ENCODE measurements at places on chromosomes 4 and X. TPM values are rescaled to one million over a fixed set of nuclear protein-coding genes. Genes with fewer than 3 reads are reported as not detected.

- no peak overlapping the region for H3K27ac ChIP-seq
- peaks cover 35% of the 10 kb centered on the region for H3K27me3 ChIP-seq
- H3K4me1 ChIP-seq: no peaks in the 10 kb centered on the region
- no peak for DNase-seq
Measured at GRCh38 chrX:120318411-120318810, 7.2 kb upstream of the TMEM255A start.

DNA sequence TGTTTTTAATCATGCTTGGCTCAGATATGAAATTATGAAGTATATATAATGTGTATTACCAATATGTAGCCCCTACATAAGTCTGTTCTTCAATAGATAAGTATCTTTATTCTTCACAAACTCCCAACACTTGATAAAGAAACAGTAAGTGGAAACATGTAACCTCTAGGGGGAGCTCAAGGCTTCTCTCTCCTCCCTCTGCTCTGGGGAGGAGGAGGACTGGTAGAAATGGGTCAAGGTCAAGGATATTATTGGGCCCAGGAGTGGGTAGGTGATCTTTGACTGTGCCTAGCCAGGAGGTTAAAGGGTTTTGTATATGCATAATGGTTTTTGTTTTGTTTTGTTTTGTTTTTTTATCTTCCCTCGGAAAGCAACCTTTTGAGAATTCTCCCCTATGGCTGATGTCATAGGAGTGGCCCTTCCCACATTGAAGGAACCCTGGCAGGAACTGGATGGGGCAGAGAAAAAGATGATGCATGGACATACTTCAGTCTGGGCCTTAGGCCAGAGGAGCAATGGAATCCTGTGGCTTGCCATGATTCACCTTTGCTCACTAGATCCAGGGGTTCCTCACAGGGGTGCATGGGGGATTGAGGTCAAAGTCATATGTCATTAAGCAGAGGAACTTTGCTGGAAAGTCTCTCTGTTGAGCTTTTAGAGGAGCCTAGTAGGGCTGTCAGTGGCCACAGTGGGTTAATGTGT, 460.3 kb downstream of the MID1IP1 start:
- no peaks in the 10 kb centered on the region for H3K36me3 ChIP-seq
- H3K27ac ChIP-seq: no peak overlapping the region
- H3K4me1 ChIP-seq: no peaks in the 10 kb centered on the region
- H3K4me3 ChIP-seq: no peak overlapping the region

GRCh38 chr4:110854021-110854678, 231.3 kb upstream of the PITX2 start:
- H3K4me3 ChIP-seq: no peak overlapping the region
- no peaks in the 10 kb centered on the region for H3K27me3 ChIP-seq
- H3K4me1 ChIP-seq: no peaks in the 10 kb centered on the region
- no peak for DNase-seq
- no peak overlapping the region for H3K27ac ChIP-seq
- H3K36me3 ChIP-seq: no peaks in the 10 kb centered on the region

- no peak for DNase-seq
- no peaks in the 10 kb centered on the region for H3K36me3 ChIP-seq
- peak overlapping the region; percentile 48 for H3K4me3 ChIP-seq
- H3K27ac ChIP-seq: no peak overlapping the region
- H3K27me3 ChIP-seq: no peaks in the 10 kb centered on the region
Measured at GRCh38 chr4:54658252-54659093, 716 bp downstream of the KIT start.

- H3K27me3 ChIP-seq: no peaks in the 10 kb centered on the region
- no peaks in the 10 kb centered on the region for H3K36me3 ChIP-seq
- no peak for DNase-seq
- H3K4me3 ChIP-seq: no peak overlapping the region
- H3K27ac ChIP-seq: no peak overlapping the region
Measured at GRCh38 chrX:19331831-19332230, 11.9 kb upstream of the PDHA1 start.

DNA sequence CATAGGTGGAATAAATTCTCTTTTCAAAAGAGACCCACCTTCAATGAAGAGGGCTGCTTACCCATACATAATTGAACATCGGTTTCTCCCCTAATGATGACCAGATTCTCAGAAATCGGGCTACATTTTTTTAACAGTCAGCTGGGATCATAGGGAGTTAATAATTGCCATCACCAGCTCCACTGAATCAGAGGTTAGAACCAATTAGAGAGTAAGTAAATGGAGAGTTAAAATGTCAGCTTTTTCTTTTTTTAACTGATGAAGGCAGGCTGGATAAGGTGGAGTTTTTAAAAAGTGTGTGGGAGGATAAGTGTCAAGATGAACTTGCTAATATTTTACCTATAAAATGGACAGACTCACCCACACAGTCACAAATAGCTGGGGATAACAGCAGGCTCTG, 584.5 kb upstream of the NR3C2 start:
- no peak for DNase-seq
- no peaks in the 10 kb centered on the region for H3K36me3 ChIP-seq
- H3K4me3 ChIP-seq: no peak overlapping the region
- H3K27me3 ChIP-seq: no peaks in the 10 kb centered on the region
- no peaks in the 10 kb centered on the region for H3K4me1 ChIP-seq

DNA sequence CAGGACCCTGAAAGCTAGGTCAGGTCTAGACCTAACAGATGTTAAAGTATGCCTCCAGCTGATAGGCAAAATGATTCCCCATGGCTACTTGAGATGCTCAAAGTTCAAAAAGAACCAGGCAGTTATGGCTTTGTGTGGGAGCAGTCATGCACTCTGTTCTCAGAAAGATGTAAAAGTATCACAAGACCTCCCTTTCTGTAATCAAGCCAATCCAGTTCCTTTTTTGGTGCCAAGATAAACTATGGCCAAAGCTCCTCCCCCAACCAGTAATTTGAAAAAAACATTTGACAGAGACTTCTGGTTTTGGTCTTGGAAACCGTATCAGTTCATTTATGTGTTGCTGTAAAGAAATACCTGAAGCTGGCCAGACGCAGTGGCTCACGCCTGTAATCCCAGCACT, 340.9 kb downstream of the CHIC1 start:
- H3K36me3 ChIP-seq: no peaks in the 10 kb centered on the region
- no peak overlapping the region for H3K27ac ChIP-seq
- no peaks in the 10 kb centered on the region for H3K4me1 ChIP-seq
- no peak for DNase-seq
- H3K4me3 ChIP-seq: no peak overlapping the region
- no peaks in the 10 kb centered on the region for H3K27me3 ChIP-seq

GRCh38 chr4:61220556-61220955, 20.4 kb downstream of the ADGRL3 start:
- no peak for DNase-seq
- no peak overlapping the region for H3K27ac ChIP-seq
- H3K27me3 ChIP-seq: no peaks in the 10 kb centered on the region
- no peaks in the 10 kb centered on the region for H3K4me1 ChIP-seq
- H3K36me3 ChIP-seq: no peaks in the 10 kb centered on the region

- H3K4me3 ChIP-seq: no peak overlapping the region
- H3K27me3 ChIP-seq: no peaks in the 10 kb centered on the region
- no peaks in the 10 kb centered on the region for H3K4me1 ChIP-seq
Measured at GRCh38 chr4:95093460-95093859, 335.7 kb downstream of the BMPR1B start.

DNA sequence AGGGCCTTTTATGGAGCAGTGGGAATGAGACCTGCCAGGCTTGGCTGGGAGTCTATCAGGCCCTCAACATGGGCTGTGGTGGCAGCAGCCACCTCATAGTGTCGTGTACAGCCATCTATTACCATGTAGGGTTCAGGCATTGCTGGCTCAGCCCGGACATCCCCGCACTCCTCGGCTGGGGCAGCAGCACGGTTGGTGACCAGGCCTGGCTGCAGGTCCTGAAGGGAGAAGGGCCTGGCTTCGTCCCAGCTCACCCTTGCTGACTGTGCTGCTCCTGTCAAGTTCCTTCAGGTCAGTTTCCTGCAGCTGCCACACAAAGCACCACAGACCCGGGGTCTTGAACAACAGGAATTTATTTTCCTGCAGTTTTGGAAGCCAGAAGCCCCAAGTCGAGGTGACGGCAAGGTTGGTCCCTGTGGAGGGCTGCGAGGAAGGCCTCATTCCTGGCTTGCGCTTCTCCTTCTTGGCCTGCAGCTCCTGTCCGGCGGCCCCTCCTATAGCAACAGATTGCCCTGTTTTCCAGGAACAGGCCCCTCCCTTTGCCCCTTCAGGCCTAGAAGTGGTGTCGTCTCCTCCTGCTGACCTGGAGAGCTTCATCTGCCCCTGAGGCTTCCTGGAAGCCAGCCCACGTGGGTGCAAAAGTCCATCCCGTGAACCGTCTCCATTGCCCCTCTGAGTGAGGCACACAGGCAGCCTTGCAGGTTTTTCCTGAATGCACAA, 25.2 kb upstream of the SORCS2 start:
- no peak overlapping the region for H3K4me3 ChIP-seq
- no peaks in the 10 kb centered on the region for H3K4me1 ChIP-seq
- no peaks in the 10 kb centered on the region for H3K36me3 ChIP-seq
- H3K27me3 ChIP-seq: no peaks in the 10 kb centered on the region
- H3K27ac ChIP-seq: no peak overlapping the region

Gene BMP3
- total RNA-seq: 55.3 TPM

DNA sequence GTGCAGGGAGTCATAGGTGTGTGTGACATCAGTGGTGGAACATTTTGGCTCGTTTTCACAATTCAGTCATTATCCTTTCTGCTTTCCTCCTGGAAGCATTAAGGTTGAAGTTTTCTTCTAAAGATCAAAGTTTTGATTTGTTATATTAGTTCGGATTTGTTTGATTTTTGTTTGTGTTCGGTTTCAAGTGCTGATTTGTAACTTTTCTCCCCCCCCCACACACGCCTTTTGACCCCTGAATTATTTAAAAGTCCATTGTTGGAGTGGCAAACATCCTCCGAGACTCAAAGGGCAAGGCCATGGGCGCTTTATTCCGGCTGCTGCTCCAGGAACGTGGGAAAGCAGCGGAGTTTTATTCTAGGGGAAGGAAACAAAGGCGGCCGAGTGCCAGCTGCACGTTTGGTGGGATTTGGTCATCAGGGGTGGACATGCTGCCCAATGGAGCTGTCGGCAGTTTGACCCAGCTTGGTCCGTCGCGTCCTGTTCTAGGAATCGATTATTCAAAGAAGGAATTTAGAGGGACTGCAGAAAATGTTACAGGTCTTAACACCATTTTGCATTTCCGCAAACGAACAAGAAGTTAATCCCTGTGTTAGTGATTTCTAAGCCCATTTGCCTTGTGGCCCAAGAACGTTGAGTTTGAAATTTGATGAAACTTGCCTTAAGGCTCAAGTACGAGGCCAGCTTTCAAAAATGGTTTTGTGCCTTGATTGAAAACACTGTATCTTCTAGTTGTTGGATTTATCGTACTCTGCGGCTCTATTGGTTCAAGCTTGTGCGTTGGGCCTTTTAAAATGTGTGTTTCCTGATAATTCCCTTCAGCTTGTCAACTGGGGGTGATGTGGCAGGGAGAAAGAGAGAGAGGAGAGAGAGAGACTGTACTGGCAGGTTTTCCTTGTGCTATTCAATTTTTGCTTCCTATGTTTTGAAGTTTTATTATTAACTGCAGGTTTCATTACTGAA, 565 bp upstream of the ZNF41 start:
- H3K36me3 ChIP-seq: no peaks in the 10 kb centered on the region
- peak overlapping the region; percentile 96 for H3K27ac ChIP-seq
- no peaks in the 10 kb centered on the region for H3K27me3 ChIP-seq
- DNase-seq: no peak

- H3K27me3 ChIP-seq: no peaks in the 10 kb centered on the region
- H3K4me1 ChIP-seq: no peaks in the 10 kb centered on the region
- H3K4me3 ChIP-seq: no peak overlapping the region
- no peak for DNase-seq
Measured at GRCh38 chrX:2723286-2723879, 28.5 kb upstream of the XG start.

Gene TCEAL9
- 56.1 TPM for total RNA-seq

GRCh38 chrX:106566362-106566761, 45.4 kb upstream of the RADX start:
- H3K4me3 ChIP-seq: no peak overlapping the region
- no peak overlapping the region for H3K27ac ChIP-seq
- H3K27me3 ChIP-seq: peaks cover 24% of the 10 kb centered on the region
- H3K36me3 ChIP-seq: no peaks in the 10 kb centered on the region
- H3K4me1 ChIP-seq: no peaks in the 10 kb centered on the region

DNA sequence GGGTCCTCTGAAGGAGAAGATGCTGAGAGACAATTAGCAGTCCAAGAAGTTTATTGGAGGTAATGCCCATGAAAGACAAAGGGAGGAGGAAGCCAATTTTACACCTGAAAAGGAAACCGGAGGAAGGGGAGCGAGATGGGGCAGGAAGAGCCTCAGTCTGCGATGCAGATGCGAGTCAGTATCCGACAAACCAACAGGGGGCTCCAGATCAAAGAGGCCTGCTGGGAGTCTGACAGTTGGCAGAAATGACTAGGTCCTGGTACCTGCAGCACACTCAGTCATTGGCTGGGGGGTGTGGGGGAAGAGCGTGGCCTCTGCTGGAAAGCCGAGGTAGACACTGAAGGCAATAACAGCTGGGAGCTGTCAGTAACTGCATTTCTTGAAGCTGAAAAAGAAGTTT, 231.1 kb upstream of the CENPE start:
- H3K27ac ChIP-seq: no peak overlapping the region
- no peak overlapping the region for H3K4me3 ChIP-seq
- H3K4me1 ChIP-seq: no peaks in the 10 kb centered on the region

Gene NUDT11
- total RNA-seq: 2.3 TPM

DNA sequence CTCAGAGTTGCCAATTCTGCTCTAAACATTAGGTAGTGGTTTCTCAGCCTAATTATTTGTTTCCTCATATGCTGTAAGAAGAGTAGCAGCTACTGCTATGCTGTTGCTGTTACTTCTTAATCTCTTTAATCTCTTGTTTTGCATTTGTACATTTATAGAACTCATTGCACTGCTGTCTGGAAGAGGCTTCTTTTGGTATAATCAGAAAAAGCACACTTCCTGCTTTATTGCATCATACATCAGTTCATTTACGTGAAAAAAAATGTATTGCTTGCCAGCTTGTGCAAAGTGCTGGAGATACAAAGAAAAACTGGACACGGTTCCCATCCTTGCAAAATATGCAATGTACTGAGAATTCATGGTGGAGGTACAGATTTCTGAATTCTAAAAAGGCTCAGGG, 332.0 kb downstream of the GRXCR1 start:
- H3K36me3 ChIP-seq: no peaks in the 10 kb centered on the region
- no peaks in the 10 kb centered on the region for H3K4me1 ChIP-seq
- H3K27me3 ChIP-seq: no peaks in the 10 kb centered on the region

Gene L1CAM
- 43.0 TPM for total RNA-seq

GRCh38 chrX:85051627-85052026, 48.0 kb downstream of the APOOL start:
- no peaks in the 10 kb centered on the region for H3K27me3 ChIP-seq
- no peak for DNase-seq
- no peak overlapping the region for H3K27ac ChIP-seq
- H3K4me1 ChIP-seq: no peaks in the 10 kb centered on the region
